Right cardiac atrium (tissue), 5 donors: ENCODE measurements at places on chromosomes 7 and 10.

- peak; percentile 92 for DNase-seq
Measured at GRCh38 chr7:35799846-35800717, 775 bp upstream of the SEPTIN7 start.

DNA sequence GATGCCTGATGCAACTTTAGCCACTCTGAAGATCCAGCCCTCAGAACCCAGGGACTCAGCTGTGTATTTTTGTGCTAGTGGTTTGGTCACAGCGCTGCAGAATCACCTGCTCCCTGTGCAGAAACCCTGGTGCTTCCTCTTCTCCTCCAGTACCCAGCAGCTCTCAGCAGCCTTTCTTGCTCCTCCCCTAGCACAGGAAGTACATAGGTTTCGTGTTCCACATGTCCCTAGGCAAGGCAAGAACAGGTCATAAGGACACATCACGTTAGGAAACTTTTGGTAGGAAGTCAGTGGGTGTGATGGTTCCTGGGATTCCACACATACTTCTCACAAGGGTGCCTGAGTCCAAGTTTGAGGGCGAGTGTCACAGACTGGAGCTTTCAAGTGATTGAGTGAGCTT is 167.9 kb upstream of the PRSS1 start:
- DNase-seq, result no peak

- DNase-seq, result no peak
Measured at GRCh38 chr10:33483124-33483815, 148.8 kb upstream of the NRP1 start.

DNA sequence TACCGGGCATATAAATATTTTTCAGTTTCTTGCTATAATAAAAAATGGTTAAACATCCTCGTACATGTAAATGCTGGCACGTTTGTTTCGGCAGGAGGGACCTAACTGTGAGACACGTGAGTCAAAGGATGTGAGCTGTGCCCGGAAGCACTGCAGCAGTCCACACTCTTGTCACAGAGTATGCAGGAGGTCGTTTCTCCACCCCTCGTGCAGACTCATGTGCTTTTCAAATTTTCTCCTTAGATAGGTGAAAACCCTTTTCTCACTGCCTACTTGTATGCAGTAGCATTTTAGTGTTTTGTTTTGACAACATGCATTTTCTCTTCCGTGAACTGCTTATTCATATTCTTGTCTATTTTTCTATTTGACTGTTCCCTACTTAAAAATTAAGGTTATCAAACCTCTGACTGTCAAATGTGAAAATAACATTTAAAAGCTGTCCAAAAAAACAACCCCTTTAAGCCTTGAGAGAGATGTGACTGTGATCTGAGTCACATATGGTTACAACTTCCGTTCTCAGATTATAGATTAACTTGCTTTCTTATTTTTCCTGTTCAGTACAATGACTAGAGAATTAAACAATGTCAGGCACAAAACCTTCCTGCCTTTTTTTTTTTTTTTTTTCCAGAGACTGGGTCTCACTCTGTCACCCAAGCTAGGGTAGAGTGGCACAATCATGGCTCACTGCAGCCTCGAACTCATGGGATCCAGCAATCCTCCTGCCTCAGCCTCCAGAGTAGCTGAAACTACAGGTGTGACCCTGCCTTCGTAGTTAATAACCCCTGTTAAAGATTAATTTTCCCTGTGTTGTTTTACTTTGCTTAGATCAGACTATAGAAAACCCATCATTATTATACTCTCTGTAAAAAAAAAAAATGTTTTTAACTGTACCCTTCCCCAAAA is 45.1 kb downstream of the DPY19L1 start:
- no peak for DNase-seq

GRCh38 chr10:80487791-80488538 is 33.9 kb downstream of the TSPAN14 start:
- DNase-seq, result peak; percentile 46

GRCh38 chr10:9625304-9625703 is 1392.4 kb upstream of the CELF2 start:
- no peak for DNase-seq

GRCh38 chr7:8582728-8583127 is 149.3 kb downstream of the NXPH1 start:
- DNase-seq, result peak; percentile 20

DNA sequence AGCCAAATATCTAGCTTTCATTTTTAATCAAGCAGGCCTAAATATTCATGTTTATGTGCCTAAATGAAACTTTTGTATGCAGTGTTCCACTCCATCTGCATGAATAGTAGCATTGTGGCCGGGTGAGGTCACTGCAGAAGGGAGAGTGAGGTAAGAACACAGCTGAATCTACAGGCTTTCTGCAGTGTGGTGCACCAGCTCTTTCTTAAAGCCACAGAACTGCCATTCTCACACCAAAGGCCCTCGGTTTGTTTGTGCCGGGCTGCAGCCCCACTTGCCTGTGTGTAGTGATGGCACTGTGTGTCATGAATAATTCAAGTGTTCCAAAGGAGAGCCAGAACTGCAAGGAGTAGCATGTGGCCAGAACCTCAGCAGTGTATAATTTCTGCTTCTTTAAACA is 204.1 kb downstream of the TRIL start:
- peak; percentile 46 for DNase-seq

- DNase-seq, result no peak
Measured at GRCh38 chr10:128001363-128001745, 94.5 kb downstream of the PTPRE start.

DNA sequence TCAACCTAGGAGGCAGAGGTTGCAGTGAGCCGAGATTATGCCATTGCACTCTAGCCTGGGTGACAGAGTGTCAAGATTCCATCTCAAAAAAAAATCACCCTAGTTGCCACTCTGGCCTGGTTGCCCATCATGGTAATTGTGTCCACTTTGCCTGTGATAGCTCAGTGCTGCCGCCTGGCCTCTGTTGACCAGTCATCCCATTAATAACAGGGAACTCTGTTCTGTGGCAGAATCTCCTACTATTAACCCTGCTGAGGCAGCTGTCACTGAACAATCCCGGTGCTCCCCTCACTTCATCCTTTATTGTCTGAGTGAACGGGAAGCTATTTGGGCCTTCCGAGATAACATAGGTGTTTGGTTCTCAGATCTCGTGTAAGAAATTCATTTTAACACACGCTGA is 14.6 kb downstream of the ZNF3 start:
- DNase-seq, result no peak

DNA sequence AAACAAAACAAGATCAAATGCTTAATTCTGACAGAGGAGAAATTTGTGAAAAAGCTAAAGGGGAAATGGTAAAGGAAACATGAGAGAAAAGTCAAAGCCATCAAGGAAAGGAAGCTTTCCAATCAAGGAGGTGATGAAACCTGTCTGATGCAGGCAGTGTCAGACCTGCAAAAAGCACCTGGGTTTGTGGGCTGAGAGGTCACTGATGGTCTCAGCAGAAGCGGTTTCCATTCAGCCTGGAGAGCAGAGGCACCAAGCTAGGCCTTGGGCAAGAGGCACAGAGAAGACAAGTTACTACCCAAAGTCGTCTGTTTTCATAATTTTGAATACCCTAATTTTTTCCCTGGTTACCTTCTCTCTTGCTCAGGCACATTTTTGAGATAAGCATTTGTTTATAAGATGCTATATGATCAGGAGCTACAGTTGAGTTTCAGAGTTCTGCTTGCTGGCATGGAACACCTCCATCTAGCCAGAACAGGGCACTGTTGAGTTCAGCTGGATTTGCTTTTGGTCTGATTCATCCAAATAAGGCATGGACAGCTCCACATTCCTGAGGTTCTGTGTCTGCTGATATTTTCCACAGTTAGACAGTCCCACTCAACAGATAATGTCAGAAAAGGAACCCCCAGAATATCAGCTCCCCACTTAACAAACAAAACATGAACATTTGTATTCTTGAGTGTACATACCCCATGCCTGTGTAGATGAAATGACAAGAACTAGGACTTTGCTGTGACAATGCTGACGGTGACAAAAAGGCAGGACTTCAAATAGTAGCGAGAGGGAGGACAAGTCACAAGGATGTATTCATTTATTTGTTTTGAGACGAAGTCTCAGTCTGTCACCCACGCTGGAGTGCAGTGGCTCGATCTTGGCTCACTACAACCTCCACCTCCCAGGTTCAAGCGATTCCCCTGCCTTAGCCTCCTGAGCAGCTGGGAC is 4.9 kb upstream of the PPIA start:
- DNase-seq, result no peak

DNA sequence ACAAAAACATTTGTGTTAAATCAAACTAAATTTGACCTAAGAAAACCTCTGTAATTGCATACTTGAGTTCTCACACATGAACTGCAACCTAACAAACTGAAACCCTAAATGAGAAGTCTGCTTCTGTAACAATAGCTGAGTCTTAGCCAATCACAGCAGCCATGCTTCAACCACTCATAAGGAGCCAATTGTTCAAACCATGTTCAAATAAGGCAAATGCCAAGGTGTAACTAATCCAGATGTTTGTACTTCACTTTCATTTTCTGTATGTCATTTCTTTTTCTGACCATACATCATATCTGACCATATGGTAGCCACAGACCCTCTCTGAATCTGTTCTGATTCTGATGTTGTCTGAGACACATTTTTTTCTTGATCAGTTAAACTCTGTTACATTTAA is 47.5 kb upstream of the ANTXRL start:
- DNase-seq, result no peak

GRCh38 chr7:26331113-26331512 is 39.5 kb downstream of the SNX10 start:
- no peak for DNase-seq

- DNase-seq, result no peak
Measured at GRCh38 chr10:22433875-22434274, 88.6 kb downstream of the SPAG6 start.

GRCh38 chr7:39951226-39952194 is 1.5 kb downstream of the CDK13 start:
- peak; percentile 80 for DNase-seq

- DNase-seq, result no peak
Measured at GRCh38 chr7:124716894-124717293, 48.7 kb downstream of the GPR37 start.

GRCh38 chr7:74672343-74672915 is 14.9 kb downstream of the GTF2I start:
- no peak for DNase-seq

DNA sequence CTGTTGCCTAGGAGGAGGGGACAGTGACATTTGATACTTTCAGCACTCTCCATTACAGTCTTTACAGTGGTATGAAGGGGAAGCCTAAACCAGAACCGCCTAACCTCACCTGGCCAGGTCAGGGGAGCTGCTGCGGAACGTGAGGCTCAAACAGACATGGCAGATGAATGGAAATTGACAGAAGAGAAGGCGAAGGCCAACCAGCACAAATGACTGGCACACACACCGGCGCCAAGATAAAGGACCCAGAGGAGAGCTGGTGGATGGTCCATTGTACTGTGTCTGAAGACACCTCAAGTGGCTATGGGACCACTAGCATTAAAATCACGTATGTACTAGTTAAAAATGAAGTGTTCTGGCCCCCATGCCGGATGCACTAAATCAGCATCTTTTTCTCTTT is 53.0 kb downstream of the JCAD start:
- DNase-seq, result no peak

- DNase-seq, result no peak
Measured at GRCh38 chr10:73840403-73841060, 29.1 kb upstream of the NDST2 start.

DNA sequence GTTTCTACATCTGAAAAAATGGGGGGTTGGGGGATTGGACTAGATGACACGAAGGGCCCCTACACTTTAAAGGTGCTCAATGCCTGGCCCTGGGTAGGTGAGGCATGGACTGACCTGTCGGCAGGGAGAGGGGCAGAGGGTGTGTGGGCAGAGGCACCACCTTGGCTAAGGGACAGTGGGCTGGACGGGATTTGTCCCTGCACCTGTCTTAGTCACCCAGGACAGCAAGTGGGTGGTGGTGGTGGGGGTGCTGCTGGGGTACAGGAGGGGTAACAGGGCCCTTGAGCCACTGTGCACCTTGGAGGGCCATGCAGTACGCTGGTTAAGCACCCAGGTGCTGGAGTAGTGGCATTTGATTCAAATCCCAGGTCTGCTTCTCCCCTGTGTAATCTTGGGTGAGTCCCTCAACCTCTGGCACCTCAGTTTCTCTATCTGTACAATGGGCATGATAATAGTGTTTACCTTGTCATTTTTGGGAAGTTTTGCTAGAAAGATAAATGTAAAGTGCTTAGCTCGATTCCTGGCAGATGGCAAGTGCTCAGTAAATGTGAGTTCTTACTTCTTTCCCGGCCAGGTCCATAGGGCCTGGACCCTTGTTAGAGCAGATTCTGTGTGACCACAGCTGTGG is 18.1 kb upstream of the SFRP5 start:
- DNase-seq, result no peak

DNA sequence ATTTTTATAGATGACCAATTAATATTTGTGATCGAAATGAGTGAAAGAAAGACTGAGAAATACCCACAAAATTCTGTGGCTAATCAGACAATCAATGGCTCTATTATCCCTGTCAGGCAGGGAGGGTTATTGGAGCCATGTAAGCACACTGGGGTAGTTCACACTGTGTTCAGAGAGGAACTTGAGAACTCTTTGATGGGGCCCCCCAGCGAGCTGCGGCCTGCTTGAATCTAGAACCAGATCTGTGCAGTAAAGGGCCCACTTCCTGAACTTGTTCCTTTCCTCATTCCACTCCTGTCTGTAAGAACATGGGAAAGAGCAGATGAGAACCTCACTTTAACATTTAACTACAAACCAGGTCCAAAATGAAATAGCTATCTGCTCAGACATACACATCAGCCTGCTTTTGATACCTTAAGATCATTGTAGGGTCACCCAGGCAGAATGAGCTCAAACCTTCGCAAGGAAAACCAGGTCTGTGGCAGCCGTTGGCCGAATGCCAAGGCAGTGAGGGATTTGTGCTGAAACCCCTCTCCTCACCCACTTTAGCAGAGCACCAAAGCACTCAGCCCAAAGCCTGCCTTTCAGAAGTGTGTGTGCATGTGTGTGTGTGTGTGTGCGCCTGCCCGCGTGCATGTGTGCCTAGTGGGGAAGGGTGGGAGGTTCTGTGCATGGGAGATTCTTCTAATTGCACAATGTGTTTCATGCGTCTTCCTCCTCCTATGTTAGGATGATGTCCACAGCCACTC is 365.6 kb upstream of the MGMT start:
- no peak for DNase-seq

DNA sequence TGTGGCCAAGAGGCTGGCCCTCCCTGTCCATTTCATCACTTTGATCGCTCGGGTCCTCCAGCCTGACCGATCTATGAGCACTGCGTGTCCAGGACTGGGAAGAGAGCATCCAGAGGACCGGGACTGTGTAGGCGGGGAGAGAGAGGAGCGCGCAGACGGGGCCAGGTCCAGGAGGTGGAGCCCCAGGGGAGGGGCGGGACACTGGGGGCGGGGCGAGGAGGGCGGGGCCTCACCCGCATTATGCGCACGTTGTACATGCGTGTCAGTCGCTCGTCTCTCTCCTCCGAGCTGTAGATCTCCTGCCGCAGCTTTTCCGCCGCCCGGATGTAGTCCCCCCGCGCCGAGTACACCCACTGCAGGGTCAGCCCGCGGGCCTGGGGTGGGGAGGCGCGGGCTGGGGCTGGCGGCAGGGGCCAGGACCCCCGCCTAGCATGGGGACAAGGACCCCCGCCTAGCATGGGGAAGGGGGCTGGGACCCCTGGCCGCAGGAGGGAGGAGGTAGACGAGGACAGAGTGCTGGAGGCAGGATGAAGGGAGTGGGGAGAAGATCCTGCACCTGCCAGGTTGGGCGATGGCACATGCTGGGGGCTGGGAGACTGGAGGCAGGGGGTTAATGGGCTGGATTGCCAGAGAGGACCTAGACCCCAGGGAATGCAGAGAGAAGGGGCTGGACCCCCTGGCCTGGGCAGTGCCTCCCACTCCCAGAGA is 14.3 kb downstream of the MOSPD3 start:
- peak; percentile 84 for DNase-seq
